Smooth muscle cell of the umbilical artery (primary cell): ENCODE measurements at places on chromosomes 11 and 22. TPM values are rescaled to one million over a fixed set of nuclear protein-coding genes. Genes with fewer than 3 reads are reported as not detected.

The GDPD5 gene
- total RNA-seq = 1.2 and 2.2 TPM in 2 replicates

The TYR gene
- total RNA-seq = not detected in 2 replicates

The C11orf91 gene
- total RNA-seq = not detected in 2 replicates

The CDC42BPG gene
- under 0.01 and 0.32 TPM in 2 replicates for total RNA-seq

The RASD2 gene
- total RNA-seq = 0.46 and 0.89 TPM in 2 replicates

The EI24 gene
- 99.6 and 130 TPM in 2 replicates for total RNA-seq
